ENCODE measurements at places on chromosomes 7 and 10.

GRCh38 chr7:107816011-107816566, 13.1 kb upstream of the SLC26A3 start:
- no peak for DNase-seq

GRCh38 chr10:102781090-102781920, 37.6 kb downstream of the WBP1L start:
- DNase-seq = no peak

GRCh38 chr10:124741922-124742412, 2.2 kb downstream of the FAM53B start:
- DNase-seq = no peak

DNA sequence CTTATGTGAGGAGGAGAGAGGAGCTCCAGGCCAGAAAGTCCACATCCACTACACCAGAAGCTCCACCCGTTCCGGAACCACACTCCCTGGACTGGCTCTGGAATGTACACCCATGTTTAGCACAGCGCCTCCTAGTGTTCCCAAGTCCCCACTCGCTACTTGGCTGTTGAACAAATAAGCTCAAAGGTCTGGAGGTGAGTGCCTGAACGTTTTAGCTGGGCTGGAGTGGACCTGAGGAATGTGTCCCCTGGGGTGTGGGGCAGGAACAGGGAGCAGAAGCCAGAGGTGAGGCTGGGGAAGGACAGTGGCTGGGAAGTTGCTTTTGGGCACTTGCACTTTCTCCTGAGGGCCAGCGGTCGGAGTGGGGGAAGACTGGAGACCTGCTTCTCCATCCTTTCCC, 164.1 kb upstream of the CDCA7L start:
- DNase-seq = no peak

- DNase-seq = no peak
These were observed 64.5 kb downstream of the MCMBP start for GRCh38 chr10:119807960-119808697.

Data from esophagus squamous epithelium (tissue), 5 donors.